ENCODE measurements at places on chromosomes 6 and 20.

DNA sequence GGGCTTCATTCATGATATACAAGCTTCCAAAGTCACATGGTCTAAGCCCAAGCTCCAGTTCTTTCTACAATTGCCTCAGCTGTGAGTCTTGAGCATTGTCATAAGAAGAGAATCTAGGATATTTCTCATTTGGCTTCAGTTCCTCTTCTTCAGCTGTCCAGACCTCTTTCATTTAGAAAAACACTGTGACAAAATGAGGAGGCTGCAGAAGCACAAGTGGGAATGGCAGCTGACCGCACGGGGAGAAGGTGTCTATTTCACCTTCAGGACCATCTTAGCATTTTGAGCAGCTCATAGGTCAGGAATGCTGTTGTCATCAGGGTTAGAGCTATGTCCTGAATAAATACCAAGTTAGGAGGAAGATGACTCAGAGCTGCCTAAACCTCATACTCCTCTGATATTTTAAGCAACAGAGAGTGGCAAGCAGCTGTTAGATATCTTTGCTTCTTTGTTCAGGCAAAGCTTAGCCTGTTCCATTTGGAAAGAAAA is 390.1 kb upstream of the CITED2 start:
- DNase-seq = no peak

- no peak for DNase-seq
These were observed 11.0 kb downstream of the DDR1 start for GRCh38 chr6:30895343-30895742.

DNA sequence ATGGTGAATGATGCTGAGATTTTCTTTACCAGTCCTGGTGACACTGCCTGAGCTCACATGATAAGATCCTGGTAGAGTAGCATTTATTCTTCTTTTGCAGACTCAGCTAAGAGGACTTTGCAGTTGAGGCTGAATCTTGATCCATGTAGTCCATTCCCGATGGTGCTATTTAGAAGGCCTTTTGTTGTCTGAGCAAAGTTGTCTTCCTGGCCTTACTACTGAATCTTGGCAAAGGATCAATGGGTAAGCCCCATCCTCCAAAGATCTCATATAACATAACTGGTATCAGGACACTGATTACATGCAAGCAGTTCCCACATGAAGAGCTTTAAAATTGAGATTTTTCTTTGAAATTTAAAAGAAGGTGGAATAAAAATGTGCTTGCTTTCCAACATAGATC is 291.6 kb downstream of the SOX4 start:
- DNase-seq = no peak

DNA sequence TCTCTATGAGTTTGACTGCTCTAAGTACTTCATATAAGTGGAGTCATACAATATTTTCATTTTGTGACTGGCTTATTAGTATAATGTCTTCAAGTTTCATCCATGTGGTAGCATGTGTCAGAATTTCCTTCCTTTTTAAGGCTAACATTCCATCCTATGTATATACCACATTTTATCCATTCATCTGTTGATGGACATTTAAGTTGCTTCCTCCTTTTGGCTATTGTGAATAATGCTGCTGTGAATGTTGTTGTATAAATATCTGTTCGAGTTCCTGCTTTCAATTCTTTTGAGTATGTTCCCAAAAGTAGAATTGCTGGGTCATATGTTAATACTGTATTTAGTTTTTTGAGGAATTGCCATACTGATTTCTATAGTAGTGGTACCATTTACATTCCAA is 79.5 kb downstream of the PTPRA start:
- no peak for DNase-seq

- DNase-seq = no peak
These were observed 13.1 kb downstream of the JAG1 start for GRCh38 chr20:10660661-10661060.

DNA sequence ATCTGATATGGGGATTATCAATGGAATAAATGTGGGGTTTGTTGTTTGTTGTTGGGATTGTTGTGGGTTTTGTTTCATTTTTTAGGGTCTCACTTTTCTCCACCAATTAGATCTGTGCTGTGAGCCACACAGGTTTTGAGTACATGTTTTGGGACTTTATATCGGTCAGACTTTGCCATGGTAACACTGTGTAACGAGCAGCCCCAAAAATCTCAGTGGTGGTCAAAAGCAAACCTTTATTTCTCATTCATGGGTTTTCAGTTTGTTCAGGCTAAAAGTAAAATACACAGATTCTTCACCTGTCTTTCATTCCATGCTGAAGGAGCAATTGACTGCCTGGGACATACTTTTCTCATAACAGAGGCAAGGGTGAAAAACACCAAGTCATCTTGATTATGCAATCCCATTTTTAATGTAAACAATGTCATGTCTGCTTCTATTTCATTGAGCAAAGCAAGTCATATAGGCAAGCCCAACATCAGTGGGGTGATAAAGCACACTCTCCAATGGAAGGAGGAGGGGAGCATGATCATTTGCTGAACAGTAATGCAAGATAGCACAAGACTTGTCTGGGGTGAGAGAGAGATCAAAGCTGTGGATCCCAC is 101.1 kb upstream of the PLCB4 start:
- DNase-seq = no peak

DNA sequence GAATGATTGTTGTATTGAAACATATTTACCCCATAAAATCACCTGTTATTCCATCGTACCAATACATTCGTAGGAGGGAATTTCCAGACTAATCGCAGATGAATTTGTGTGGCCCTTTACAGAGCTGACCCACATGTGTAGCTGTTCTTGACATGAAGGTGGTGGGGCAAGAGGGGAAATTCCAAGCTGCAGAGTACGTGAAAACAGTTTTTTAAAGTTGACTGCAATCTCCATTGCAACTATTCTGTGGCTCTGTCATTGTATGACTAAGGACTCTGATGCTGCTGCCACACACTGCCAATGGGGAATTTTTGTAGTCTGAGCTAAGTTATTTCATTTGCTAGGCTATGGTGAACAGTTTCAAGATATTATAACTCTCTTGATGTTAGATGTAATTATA is 46.4 kb upstream of the ADTRP start:
- no peak for DNase-seq

DNA sequence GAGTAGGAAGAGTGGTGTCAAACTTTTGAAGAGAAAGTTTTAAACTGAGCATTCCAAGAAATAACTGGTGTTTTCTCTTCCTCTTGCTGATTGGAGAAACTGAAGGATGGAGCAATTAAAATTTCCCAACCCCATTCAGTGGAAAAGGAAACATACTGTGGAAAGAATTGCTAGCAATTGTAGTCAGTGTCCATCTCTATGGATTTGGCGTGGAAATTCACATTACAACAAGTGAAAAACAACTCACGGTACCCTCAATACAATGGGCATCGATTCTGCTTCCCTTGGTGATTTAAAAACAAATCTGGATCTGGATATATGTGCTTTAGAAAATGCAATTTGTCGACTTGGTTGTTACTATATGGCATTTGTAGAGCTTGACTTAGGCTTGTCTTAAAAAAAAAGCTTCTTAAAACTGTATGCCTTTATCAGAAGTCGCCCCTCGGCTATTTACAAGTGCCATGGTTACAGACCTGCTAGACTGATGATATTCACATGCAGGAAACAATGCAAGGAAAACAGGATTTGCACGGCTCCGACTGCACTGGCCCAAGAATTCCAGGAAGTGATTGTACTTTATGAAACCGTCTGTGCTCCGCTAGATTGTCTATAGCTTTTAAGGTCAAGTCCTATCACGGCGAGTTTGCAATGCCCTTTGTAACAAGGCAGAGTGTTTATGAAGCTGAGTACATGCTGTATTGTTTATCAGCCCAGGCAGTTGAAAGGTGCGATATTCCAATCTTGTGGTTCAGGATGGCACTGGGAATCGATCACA is 131.7 kb upstream of the PHACTR1 start:
- DNase-seq = no peak

DNA sequence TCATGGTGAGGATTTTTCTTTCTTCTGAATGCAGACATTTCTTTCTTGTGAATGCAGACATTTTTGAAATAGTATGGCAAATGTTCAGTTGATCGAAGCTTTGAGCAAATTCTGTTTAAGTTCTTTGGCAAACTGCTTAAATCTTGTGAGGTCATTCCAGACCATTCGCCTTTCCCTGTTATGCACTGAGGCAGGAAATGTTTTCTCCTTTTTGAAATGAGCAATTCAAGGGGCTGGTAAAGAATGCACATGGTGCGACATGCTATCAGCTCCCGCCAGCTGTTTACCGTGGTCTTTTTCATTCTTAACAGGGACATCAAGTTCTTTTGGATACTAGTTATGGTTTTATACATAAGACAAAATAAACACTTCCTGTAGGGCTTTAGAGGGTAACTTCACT is 112.0 kb upstream of the CCN2 start:
- DNase-seq = no peak

DNA sequence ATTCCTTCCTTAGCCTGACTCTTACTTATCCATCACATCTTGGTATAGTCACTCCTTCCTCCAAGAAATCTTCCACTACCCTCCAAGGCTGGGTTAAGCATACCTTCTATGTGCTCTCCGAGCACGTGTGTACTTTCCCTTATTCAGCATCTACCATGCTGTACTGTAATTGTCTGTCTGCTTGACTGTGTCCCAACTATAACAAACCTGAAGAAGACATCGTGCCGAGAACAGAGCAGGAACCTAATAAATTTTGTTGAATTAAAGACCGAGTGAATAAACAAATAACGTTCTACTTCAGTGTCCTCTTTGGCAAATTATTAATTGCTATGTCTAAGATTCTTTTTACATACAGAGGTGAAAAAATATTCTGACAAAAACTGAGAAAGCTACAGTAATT is 35.8 kb downstream of the USP49 start:
- DNase-seq = no peak

DNA sequence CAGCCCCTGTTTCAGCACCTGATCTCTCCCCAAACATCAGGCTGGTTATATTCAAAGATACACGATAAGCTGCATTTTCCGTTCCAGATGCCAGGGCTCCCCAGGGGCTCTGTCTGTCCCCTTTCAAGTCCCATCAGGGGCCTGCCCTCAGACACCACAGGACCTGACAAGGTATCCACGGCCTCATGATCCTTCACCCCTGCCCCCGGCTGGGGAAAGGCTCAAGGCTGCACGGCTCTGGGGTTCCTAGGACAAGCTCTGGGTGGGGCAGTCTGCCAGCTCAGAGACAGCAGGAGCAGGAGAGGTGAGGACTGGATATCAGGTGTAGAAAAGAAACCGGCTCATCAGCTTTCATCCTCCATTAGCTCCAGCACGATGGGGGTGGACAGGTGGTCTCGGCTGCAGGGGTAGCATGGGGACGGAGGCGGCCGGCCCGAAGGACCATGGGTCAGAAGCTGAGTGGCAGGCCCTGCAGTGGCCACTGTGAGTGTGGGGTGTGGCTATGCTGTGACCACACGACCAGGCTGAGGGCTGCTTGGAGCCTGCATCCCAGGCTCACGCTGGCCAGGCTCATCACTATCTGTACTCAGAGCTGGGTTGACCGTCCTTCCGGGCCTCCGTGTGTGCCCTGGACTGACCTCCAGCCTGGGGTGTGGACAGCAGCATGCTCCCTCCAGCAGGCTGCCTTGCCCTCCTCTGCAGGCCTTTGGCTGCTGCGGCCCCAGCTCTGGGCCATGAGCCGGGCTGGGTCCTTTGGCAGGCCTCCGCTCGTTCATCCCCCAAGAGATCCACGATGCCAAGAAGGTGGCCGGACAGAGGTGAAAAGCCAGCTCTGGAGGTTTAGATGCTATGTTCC is 386.2 kb downstream of the THBS2 start:
- DNase-seq = no peak

DNA sequence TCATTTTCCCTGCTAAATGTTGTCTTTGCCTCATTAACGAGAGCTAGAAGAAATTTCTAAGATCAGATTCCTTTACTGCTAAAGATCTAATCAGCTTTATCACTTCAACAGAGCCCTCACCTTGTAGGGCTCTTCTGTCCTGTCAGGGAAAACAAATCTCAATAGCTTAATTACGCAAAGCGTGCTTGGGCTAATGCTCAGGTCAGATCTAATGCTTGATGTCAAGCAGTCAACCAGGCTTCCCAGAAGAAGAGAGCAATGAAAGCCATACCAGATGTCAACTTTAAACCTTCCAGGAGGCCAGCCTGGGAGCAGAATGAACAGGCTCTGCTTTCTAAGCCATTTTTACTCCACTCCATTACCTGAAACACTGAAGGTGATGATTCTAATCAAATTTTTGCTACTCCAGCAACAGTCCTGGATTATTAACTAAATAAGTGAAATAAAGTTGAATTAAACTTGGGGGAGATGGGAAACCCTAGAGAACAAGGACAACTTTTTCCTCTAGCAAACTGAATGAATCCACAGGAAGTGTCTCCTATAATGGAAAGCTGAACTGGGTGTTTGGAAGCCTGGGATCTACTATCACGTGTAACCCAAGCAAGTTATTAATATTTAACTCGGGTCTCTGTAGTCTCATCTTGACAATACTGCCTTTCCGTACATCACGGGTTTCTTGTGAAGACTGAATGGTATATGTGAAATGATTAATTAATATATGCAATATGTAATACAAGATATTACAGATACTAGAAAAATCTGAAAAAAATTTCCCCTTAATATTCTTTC is 273.7 kb downstream of the PTPRK start:
- no peak for DNase-seq

GRCh38 chr20:22575087-22575721 is 9.2 kb downstream of the FOXA2 start:
- no peak for DNase-seq

- no peak for DNase-seq
These were observed 95.4 kb downstream of the TMEM170B start for GRCh38 chr6:11632795-11633511.

- no peak for DNase-seq
These were observed 76.9 kb downstream of the SYNDIG1 start for GRCh38 chr20:24546232-24546892.

- no peak for DNase-seq
These were observed 24.0 kb upstream of the DDO start for GRCh38 chr6:110439356-110439755.

- DNase-seq = peak; percentile 11
These were observed 60.8 kb upstream of the MAP3K4 start for GRCh38 chr6:160930547-160931377.

DNA sequence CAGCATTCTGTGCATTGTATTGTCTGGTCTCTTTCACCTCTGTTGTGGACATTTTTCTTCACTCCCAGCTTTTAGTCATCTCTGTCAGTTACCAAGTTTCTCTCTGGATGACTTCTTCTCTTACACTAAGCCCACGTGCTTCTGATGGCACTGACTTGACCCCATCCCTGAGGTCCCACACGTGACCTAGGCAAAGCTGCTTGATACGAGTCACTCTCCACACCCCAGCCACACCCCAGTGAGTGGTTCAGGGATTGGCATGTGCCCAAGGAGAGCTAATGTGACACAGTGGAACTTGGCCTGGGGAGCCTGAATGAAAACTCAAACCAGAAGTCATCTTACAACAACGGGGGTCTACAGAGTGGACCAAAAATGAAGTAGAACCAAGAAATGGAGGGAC is 32.2 kb downstream of the HTR1E start:
- no peak for DNase-seq

DNA sequence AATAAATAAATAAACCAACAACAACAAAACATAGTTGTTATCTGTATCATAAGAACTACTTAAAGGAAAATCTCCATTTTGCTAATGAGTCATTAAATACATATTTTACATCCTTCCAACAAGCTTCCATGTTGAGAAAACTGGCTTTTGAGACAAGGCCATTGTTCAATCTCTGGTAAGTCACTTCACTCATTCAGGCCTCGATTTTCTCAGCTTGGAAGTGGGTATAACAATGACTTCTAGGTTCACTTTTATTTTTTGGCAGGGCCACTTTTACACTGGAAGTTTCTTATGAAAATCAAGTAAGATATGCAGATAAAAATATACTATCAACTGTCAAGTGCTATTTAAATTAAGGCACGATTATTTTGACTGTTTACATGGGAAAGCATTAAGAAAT is 30.0 kb downstream of the WRNIP1 start:
- DNase-seq = no peak

GRCh38 chr6:147716434-147716833 is 207.9 kb downstream of the SAMD5 start:
- DNase-seq = no peak

Data from T-helper 22 cell (primary cell).